GM12892 (cell line): ENCODE measurements at places on chromosomes 11 and 22.

GRCh38 chr11:112290493-112290850, 29.8 kb upstream of the PLET1 start:
- DNase-seq = no peak

- no peak for DNase-seq
Observed at GRCh38 chr11:117808784-117809183, 11.8 kb upstream of the DSCAML1 start.

- DNase-seq = no peak
Observed at GRCh38 chr11:100825626-100826025, 138.5 kb downstream of the ARHGAP42 start.

DNA sequence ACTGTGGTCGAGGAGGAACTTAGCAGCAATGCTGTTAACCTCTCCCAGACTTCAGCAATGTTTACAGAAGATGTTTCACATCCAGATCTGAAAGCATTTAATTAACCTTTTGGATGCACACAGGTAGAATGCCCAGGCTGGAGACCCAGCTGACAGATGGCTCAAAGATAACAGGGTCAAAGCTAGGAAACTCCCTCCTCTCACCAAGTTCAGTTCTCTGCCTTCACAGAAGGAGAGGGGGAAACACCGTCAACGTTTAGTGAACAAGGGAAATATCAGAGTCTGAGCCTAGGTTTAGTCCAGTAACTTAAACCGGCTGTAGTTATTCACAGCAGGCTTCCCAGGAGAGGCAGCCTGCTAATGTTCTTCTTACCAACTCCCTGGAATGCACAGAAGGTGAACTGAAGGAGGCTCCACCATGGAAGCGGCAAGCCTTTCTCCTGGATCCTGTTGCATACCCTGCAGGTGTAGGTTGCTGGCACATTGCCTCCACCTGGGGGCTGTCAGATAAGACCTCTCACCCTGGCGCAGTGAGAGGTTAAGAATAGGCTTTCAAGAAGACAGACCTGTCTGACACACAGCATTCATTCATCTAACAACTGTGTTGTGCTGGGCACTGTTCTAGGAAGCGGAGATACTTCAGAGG, 23.5 kb upstream of the ANKK1 start:
- DNase-seq = no peak

DNA sequence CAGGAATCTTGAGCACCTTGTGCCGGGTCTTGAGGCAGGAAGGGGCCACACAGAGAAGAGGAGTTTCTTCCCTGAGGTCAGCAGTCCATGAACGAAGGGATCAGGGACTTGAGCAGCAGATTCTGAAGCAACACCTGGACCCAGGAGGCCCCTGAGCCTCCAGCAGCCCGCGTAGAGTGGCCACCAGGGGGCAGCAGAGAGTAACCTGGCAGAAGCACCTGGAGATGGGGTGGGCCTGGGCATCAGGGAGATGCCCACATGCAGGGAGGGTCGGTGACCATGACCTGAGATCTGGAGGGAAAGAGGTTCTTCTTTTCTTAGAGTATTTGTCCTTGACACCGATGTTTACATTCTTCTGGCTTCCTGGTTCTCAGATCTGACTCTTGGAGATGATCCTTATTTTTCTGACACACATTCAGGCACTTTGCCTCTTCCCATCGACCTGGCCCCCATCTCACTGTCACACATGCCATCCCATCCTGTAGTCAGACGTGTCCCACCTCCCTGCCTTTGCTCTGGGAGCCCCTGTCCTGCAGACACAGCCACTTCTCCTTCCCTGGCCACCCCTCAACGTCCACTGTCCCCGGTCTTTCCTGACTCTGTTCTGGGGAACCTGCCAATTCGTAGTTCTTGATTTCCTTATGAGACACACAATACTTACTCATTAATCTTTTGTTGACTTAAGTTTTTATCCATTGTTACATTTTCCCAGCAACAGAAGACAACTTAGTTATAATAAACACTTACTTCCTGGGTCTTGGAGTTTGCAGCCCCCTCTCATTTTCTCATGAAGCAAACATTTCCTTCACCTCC, 66.5 kb downstream of the GGTLC2 start:
- no peak for DNase-seq

DNA sequence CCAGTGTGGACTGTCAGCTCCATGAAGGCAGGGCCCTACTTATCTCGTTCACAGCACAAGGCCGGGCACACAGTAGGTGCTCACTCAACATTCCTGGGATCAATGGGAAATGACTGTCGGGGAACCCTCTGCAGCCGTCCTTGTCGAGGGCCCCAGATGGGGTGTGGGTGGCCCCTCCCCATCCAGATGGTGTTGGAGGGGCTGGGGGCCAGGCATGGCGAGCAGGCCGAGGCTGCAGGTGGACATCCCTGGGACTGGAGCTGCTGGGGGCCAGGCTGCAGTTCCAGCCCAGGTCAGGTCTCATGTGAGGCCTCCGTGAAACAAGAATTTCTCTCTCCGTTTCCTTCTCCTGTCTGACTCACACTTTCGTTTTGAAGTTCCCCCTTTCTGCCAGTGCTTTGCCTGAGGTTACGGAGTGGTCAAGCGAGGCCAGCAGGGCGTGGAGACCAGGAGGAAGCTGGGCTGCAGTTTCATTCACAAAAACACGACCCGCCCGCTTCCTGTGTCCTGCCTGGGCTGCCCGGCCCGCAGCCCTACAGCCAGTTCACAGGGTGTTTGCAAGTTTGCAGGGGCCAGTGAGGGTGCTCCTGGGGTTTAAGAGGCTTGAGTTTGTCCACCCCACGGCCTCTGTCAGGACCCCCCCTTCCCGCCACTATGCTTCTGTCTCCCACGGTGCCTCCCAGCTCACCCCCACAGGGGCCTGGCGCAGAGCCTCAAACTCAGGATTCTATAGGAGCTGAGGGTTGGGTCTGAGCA, 4.5 kb downstream of the MYEOV start:
- DNase-seq = peak; percentile 80

DNA sequence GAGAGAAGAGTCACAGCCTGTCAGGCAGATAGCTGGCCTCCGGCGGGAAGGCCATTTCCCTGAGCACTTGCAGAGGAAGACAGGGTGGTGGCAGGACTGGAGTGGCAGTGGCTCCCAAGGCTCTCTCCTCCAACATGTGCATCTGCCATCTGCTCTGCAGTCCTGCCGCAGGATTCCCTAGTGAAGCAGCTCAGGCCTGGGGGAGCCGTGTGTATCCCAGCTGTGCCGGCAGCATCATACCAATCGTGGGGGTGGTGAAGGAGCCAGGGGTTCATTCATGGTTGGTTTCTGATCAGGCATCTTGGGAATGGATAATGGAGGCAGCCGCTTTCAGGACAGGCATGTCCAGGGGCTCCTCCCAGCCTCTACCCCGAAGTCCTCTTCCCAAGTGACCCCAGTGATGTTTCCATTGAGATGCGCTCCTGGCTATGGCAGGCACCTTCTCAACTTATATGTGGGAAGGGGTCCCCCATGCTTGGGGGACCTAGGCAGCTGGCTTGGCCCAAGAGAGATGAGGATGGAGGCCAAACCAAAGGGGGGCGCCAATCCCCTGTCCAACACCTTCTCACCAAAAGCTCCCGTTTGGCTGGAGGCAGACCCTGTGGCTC, 6.1 kb downstream of the TAGLN start:
- DNase-seq = no peak

DNA sequence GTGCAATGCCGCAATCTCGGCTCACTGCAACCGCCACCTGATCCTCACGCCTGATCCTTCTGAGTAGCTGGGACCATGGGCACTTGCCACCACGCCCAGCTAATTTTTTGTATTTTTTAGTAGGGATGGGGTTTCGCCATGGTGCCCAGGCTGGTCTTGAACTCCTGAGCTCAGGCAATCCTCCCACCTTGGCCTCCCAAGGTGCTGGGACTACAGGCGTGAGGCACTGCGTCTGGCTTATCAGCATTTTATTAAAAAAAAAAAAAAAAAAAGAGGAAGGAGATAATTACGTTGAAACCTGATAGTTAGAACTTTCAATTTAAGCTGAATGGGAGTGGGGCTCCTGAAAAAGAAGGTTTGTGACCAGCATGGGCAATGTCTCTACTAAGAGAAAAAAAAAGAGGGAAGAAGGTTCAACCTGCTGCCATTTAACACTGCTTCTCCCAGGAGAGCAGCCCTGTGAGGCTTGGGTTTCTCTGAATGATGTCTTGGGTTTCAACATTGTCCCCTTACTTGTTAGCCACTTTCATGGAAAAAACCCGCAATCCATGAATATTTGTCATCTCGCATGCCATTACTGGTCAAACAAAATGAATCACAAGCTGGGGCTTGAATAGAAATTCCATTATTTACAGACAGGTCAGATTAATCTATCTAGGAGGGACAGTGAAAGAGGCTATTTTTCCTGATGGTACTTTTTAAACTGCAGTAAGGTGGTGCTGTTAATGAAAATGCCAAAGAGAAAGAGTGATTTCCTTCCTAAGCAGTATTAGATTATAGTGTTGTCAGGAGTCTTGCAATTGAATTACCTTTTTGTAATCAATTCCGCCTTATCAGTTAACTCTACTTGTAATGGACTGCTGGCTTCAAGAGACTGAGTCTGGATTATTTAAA, 72.5 kb downstream of the PACS1 start:
- DNase-seq = no peak

GRCh38 chr11:45964911-45965389, 42.5 kb downstream of the LARGE2 start:
- DNase-seq = peak; percentile 38
